ENCODE measurements at places on chromosomes 12 and 14.
A peak's percentile ranks its signal among the peaks of the same experiment; 100 is the strongest.

GRCh38 chr14:65239938-65240296, 137.6 kb upstream of the MAX start:
- DNase-seq: no peak

GRCh38 chr14:100888789-100889315, 14.7 kb downstream of the RTL1 start:
- DNase-seq: no peak

GRCh38 chr14:69299286-69300035, 39.5 kb downstream of the GALNT16 start:
- DNase-seq: no peak

DNA sequence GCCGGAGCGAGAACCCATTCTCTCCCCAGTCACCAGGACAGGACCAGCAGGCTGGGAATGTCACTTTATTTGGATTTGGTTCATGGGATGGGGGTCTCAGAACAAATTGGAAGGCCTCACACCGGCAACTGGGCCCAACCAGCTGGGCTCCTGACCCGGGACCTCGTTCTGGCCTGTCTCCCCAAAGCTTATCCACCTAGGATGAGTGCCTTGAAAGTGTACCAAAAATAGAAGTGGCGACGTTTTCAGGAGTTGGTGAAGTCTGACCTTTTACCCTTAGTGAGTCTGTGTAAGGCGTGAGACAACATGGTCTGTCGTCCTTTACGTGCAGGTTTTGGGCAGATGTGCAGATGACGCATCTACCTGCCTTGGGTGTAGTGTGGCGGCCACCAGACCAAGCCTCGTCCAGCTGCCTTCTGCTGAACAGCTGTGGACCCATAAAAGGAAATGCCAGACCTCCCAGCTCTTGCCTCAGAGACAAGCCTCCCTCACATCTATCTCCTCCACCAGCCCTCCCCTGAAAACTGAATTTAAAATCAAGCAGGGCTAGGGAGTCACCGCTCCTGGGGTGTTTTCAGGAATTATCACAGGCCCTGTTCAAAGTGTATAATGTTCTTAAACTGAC, 36.6 kb upstream of the CLMN start:
- no peak for DNase-seq

GRCh38 chr12:64800640-64801039, 23.8 kb upstream of the TBC1D30 start:
- no peak for DNase-seq

- DNase-seq: no peak
These were observed 247.0 kb downstream of the PHLDA1 start for GRCh38 chr12:75784591-75784990.

- DNase-seq: no peak
These were observed 3.0 kb downstream of the PAWR start for GRCh38 chr12:79687711-79688260.

- DNase-seq: no peak
These were observed 19.9 kb downstream of the LRRC9 start for GRCh38 chr14:59939828-59940227.

GRCh38 chr12:51846911-51847642, 1.4 kb downstream of the FIGNL2 start:
- DNase-seq: no peak

DNA sequence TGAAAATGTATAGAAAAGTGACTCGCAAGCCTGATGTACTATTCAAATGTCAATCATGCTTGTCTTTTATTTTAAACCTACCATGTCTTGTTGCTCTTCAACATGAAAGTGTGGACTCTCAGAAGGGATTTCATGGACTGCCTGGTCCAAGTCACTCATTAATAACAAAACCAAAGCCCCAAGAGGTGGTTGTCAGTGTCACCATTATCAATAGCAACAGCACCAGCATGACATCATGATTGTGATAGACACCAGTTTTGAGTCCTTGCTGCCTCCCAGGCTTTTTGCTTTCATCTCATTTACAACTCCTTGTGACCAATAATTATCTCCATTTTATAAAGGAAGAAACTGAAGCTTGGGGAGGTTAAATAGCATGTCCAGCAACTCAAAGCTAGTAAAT, 112.0 kb upstream of the TMPO start:
- no peak for DNase-seq

- no peak for DNase-seq
These were observed 3.0 kb downstream of the SSTR1 start for GRCh38 chr14:38210587-38211216.

- DNase-seq: no peak
These were observed 116.2 kb downstream of the NUAK1 start for GRCh38 chr12:106022568-106023012.

GRCh38 chr12:64261813-64262212, 39.7 kb upstream of the KICS2 start:
- no peak for DNase-seq

GRCh38 chr12:75311369-75311768, 18.8 kb downstream of the CAPS2 start:
- no peak for DNase-seq

GRCh38 chr12:89439941-89440340, 84.7 kb downstream of the GALNT4 start:
- DNase-seq: no peak

DNA sequence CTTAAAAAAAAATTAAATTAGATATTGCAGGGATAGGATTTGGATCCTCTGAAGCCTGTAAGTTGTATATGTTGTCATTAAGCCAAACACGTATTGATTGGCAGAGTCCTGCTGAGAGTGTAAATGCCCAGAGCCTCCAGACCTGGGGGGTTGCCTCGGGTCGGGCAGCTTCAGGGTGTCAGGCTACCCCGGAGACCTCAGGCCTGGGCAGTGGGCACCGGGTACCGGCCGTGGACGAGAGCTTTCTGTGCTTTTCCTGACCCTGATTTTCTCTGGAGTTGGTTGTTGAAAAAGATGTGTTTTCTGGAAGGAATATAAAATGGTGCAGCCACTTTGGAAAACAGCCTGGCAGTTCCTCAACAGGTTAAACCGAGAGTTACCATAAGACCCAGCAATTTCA, 96.1 kb downstream of the DNAH10 start:
- DNase-seq: no peak

- DNase-seq: no peak
These were observed 29.5 kb upstream of the C12orf76 start for GRCh38 chr12:110077800-110078199.

GRCh38 chr12:56546680-56547079, 25.1 kb downstream of the RBMS2 start:
- no peak for DNase-seq

DNA sequence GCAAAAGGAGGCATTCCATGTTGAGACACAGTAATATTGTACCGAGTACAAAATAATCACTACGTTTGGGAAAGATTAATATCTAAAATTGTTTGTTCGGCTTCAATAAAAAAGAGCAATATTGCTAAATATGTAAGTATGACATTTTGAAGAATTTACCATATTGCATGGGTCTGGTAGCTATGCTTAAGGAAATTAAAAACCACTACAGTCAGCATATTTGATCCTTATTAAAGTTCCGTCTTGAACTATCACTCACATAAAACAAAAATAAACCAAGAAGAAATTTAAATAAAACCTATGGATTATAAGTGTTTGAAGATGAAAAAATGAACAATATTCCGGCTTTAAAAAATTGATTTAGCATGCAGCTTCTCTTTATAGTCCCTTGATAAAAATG, 63.8 kb downstream of the SETD3 start:
- DNase-seq: no peak

GRCh38 chr12:84421103-84421502, 491.5 kb downstream of the SLC6A15 start:
- DNase-seq: no peak

GRCh38 chr14:80906946-80907345, 34.6 kb downstream of the CEP128 start:
- no peak for DNase-seq

GRCh38 chr14:61662437-61663311, 32.6 kb upstream of the HIF1A start:
- peak; percentile 55 for DNase-seq

GRCh38 chr14:52080158-52080800, 11.4 kb upstream of the NID2 start:
- DNase-seq: no peak

DNA sequence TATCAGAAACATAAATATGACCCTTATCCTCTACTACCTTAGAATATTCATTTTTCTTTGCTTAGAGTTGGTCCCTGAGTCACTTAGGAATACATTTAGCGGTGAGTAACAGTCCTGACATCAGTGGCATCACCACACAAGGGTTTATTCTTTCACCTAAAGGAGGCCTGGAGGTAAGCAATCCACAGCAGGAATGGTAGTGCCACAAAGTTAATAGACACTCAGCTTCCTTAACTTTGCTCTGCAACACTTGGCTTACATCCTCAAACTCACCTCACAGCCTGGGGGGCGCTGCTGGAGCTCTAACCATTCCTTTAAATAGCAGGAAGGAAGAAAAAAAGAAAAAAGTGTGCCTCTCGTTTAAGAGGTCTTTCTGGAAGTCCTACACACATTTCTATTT, 29.1 kb downstream of the BBOF1 start:
- DNase-seq: no peak

DNA sequence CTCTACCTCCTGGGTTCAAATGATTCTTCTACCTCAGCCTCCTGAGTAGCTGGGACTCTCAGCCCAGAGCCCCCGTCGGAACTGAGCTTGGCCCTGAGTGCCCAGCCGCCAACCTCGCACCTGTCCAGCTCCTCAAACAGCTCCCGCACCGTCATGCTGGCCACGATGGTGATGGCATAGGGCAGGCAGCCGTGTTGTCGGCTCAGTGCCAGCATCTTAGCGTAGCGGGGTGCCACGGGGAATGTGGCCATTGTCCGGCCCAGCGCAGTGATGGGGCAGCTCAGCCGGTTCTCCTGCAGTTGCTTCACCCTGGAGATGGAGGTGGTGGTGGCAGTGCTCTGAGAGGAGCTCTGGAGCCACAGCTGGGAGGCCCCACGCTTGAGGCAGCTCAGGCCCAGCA, 32.4 kb downstream of the DHX37 start:
- DNase-seq: no peak

DNA sequence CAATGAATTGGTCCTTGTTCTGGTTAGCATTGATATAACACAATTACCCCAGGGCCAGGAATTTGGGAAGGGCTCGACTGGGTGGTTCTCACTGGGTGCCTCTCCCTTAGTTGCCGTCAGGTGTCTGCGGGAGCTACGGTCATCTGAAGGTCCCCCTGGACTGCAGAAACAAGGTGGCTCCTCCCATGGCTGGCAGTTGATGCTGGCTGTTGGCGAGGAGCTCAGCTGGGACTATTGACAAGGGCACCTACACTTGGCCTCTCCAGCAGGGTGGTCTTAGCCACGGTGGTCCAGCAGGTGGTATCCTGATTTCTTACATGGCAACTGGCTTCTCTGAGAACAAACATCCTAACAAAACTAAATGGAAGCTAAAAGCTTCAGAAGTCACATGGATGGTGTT, 41.0 kb upstream of the RGS6 start:
- no peak for DNase-seq

DNA sequence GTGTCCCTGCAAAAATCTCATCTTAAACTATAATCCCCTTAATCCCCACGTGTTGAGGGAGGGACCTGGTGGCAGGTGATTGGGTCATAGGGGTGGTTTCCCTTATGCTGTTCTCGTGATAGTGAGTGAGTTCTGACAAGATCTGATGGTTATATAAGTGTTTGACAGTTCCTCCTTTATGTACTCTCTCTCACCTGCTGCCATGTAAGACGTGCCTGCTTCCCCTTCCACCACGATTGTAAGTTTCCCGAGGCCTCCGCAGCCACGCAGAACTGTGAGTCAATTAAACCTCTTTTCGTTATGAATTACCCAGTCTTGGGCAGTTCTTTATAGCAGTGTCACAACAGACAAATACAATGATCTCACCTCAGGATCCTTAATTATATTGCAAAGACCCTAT, 45.2 kb upstream of the MAP1LC3B2 start:
- DNase-seq: no peak

GRCh38 chr14:76612654-76613053, 148.6 kb upstream of the VASH1 start:
- DNase-seq: no peak

DNA sequence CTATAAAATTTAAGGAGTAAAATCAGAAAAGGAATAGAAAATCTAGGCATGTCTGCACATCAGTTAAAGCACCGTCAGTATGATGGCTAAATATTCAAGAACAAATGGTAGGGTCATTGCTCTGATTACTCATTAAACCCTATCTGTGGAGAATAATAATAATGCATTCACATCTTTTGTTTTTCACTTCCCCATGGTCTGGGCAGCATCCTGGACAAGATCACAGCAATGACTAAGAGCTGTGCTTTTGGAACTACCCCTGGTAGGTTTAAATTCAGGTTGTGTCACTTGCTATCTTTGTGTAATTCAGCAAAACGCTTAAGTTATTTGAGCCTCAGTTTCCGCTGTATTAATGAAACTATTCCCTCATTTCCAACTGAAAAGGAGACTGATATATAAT, 33.1 kb downstream of the C12orf42 start:
- no peak for DNase-seq

- no peak for DNase-seq
These were observed 9.2 kb upstream of the CCDC196 start for GRCh38 chr14:66476964-66477363.

DNA sequence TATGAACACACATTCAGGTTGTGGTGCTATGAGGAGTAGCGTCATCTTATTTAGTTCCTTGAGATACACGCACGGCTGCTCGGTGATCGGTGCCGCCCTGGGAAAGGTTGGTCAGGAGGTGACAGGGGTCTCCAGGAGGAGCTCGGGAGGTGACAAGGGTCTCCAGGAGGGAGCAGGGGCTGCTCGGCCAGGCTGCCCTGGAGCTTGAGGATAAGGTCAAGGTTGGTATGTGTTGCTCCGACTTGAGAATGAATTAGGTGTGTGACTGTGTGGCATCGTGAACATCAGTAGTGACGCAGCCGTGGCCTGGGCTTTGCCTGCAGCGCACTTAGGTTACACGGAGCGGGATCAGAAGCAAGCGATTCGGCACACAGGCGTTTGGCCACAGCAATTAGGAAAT, 36.2 kb downstream of the CCDC92 start:
- no peak for DNase-seq

DNA sequence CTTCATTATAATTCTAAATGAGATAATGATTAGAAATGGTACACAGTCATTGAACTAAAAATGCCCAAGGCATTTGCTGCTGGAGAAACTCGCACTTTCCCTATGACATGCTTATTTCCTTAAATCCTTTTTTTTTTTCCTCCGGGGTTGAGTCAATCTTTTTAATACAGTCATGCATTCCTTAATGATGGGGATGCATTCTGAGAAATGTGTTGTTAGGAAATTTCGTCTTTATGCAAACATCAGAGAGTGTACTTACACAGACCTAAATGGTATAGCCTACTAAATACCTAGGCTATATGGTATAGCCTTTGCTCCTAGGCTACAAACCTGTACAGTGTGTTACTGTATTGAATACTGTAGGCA, 29.8 kb upstream of the DACT1 start:
- no peak for DNase-seq
